Stimulated activated CD8-positive, alpha-beta memory T cell treated with anti-CD3 and anti-CD28 coated beads, Interleukin-4, amount 100 ng/mL, for 1 hour (primary cell): ENCODE measurements at places on chromosomes 13 and 19.

- DNase-seq, result no peak
These were observed 15.1 kb downstream of the LILRA5 start for GRCh38 chr19:54297759-54298305.

GRCh38 chr19:4768934-4769777 lies 22.4 kb upstream of the FEM1A start:
- DNase-seq, result peak; percentile 61

- no peak for DNase-seq
These were observed 557.2 kb downstream of the DCT start for GRCh38 chr13:93922063-93922855.

DNA sequence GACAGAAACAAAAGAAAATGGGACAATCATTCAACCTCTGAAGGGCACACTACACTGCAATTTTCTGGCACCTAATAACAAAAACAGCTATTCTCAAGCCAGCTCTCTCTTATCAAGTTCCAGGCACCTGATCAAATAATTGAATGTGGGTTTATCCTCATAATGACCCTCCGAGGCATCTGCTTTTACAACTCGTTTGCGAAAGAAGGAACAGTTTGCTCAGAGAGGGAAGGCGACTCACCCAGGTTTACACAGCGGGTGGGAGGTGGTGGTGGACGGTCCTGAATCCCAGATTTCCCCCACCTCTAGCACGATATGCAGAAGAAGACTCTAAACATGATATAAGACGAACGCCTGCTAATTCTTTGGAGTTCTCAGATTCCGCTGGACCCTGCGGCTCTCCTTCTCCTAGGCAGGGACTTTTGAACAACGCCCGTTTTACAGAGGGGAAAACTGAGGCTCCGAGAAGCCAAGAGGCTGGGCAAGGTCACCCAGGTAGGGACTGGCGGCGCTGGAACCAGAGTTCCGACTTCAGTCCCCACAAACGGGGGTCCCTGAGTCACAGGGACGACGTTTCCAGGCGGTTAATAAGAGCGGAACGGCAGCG lies 641 bp downstream of the SGTA start:
- DNase-seq, result no peak

- no peak for DNase-seq
These were observed 100.1 kb downstream of the DGKH start for GRCh38 chr13:42148538-42148937.

- DNase-seq, result no peak
These were observed 34.9 kb downstream of the HTR2A start for GRCh38 chr13:46861959-46862358.

GRCh38 chr19:45473682-45474605 lies 6.1 kb downstream of the FOSB start:
- DNase-seq, result no peak

DNA sequence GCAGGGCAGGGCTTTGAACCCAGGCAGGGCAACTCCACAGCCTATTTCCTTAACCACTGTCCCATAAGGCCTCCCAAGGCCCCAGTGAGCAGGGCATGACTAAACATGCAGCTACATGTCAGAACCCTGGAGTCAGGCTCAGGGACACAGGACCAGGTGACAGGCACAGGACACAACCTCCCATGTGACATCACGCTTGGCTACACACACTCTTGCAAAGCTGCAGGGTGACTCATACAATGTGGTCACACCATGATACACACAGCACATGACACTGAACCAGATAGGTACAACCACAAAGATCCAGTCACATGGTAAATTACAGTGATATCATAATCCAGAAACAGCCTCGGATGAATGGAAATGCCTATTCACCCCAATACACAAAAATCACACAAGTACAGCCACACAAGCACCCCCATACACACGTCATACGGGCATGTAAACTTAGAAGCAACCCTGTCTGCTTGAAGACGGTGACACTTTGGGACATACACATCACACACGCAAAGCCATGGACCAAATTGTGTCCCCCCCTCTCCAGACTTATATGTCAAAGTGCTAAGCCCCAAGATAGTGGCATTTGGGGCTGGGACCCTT lies 14.5 kb downstream of the KLK4 start:
- no peak for DNase-seq

- DNase-seq, result no peak
These were observed 214.0 kb downstream of the ENOX1 start for GRCh38 chr13:43572656-43573360.

DNA sequence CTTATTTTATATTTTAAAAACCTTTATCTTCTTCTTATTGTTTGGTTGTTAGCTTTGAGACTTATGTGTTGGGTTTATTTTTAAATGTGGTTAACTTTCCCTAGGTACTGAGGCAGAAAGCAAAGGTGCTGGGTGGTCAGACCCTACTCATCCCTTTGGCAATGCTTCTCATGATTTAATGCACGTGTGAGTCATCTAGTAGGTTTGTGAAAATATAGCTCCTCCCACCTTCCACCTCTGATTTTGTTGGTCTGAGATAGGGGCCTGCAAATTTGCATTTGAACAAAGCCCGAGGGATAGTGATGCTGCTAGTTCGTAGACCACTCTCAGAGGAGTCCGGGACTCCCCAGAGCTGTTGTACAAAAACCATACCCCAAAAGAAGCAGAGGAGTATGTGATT lies 771.3 kb upstream of the ARGLU1 start:
- no peak for DNase-seq

- no peak for DNase-seq
These were observed 3.4 kb upstream of the POU4F1 start for GRCh38 chr13:78606471-78607408.

GRCh38 chr19:14479975-14480699 lies 5.0 kb upstream of the PTGER1 start:
- peak; percentile 38 for DNase-seq

DNA sequence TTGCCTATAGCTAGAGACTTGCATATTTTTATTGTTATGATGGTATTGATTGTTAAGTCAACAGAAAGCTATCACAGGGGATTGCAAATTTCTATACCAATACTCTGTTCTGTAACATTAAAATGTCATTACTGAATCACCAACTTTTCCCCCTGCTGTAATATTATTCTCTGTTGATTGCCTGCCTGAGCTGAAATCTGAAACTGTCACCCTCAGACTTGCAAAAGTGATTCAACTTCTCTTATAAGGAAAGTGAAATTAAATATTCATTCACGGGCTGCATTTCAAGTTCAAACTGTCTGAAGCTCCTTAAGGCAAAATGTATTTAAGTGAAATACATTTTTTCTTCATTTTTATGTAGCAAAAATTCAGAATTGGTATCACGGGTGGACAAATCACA lies 723.2 kb downstream of the PCDH9 start:
- DNase-seq, result no peak

DNA sequence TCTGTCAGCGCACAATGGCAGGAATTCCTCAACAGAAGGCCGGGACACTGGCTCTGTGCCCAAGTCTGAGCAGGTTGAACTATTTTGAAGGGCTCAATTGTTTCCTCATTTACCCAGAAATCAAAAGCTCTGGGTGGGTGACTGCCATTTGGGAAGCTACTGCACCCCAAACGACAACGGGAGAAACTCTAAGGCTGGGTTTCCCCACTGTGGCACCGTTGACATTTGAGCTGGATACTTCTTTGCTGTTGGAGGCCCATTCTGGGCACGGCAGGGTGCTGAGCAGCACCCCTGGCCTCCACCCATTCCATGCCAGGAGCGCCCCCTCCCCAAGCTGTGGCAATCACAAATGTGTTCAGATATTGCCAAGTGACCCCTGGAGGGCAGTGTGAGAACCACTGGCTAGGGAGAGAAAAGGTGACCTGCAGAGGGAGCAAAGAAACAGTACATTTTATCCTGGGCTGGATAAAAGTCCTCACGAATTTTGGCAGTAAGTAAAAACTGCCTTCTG lies 62.5 kb downstream of the RFX2 start:
- DNase-seq, result no peak

- no peak for DNase-seq
These were observed 22.8 kb downstream of the RASA3 start for GRCh38 chr13:114109641-114110041.

GRCh38 chr19:58364146-58364545 lies 1.6 kb upstream of the ZNF497 start:
- DNase-seq, result no peak

GRCh38 chr19:872266-872951 lies 12.9 kb downstream of the CFD start:
- DNase-seq, result peak; percentile 66

- DNase-seq, result no peak
These were observed 7.3 kb downstream of the ZNF555 start for GRCh38 chr19:2848616-2849015.

DNA sequence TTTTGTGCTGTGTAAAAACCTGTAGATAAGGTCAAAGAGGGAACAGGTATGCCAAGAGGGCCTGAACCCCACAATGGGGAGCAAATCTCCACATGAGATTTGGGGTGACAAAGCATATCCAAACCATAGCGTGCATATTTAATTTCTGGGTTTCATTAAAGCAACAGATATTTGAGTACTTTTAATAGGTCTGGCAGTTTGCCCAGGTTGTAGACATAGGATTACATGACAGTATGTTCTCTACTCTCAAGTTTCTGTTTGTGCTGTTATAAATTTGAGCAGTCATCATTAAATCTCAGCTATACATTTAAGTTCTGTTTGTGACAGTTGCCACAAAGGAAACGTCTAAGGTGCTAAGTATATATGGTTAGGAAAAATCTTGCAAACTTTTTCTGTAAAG lies 236.4 kb downstream of the ATP8A2 start:
- DNase-seq, result no peak

DNA sequence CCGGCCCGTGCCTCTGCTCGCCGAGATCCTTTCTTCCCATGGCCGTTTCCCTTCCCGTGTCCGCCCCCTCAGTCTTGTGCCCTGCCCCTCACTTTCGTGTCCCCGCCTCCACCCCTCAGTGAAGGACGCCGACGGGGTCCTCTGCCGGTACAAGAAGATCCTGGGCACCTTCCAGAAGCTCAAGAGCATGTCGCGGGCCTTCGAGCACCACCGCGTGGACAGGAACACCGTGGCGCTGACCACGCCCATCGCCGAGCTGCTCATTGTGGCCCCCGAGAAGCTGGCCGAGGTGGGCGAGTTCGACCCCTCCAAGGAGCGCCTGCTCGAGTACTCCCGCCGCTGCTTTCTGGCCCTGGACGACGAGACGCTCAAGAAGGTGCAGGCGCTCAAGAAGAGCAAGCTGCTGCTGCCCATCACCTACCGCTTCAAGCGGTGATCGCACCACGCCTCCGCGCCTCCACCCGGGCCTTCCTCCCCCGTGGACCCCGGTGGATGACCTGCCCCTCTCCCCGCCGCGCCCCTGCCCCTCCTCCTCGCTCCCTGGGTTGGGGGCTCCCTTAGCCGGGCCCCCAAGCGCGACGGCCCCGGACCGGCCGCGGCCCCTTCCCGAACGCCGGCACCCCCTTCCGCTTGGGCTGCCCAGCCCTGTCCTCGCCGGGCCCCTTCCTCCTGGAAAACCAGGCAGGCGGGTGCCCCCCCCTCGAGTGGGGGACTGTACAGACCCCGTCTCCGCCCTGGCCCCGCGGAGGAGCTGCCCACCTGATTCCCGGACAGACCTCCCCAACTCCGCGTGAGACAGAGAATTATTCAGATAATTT lies 2.3 kb upstream of the U2AF2 start:
- no peak for DNase-seq

GRCh38 chr13:101695870-101696516 lies 243.5 kb downstream of the ITGBL1 start:
- no peak for DNase-seq

DNA sequence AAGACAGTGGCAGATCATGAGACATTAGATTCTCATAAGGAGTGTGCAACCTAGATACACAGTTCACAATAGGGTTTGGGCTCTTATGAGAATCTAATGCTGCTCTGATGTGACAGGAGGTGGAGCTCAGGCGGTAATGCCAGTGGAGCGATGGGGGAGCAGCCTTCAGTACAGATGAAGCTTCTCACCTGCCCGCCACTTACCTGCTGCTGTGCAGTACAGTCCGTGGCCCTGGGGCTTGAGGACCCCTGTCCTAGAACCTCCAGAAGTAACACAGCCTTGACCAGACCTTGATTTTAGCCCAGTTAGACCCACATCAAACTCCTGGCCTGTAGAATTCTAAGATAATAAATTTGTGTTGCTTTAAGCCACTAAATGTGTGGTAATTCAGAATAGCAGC lies 215.1 kb upstream of the MIR17HG start:
- no peak for DNase-seq

- DNase-seq, result no peak
These were observed 151.5 kb downstream of the ZNF737 start for GRCh38 chr19:20414120-20414519.

DNA sequence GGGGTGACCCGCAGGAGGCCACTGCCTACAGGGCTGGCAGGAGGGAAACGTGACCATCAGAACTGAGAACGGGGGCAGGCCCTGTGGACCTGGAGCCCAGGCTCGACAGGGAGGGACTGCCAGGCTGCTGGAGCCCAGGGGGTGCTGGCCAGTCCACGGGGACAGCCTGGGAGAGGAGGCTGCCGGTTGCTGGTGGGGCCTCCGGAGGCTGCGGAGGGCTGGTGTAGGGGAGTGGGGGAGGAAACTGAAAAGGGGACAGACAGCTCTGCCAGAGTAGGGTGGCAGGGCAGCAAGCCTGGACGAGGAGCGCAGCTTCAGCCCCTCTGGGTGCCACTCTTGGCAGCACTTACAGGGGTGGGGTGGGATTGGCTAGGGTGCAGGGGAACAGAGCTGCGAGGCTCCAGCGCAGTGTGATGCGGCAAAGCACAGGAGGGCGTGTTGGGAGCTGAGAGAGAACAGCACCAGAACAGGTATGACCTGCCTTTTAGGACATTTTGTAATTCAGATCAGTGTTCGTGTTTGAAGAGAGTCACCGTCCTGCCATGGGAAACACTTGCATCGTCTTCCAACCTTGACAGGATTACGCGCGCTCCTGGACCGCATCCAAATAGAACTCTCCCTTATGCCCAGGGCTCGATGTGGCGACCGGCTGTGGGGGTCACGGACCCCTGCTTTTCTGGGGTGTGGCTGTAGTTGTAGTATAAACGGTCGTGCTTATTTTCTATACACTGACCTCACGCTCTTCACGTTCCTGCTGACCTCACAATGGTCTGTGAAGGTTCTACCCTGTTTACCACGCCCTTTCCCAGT lies 19.9 kb upstream of the ARHGEF7 start:
- no peak for DNase-seq
